ENCODE measurements at places on chromosomes 2 and 18. TPM values are rescaled to one million over a fixed set of nuclear protein-coding genes. Genes with fewer than 3 reads are reported as not detected.

CYP26B1 gene
- total RNA-seq: not detected

MFSD6 gene
- 42.6 TPM for total RNA-seq

IHH gene
- total RNA-seq: not detected

AQP4 gene
- 0.24 TPM for total RNA-seq

- no peaks in the 10 kb centered on the region for H3K36me3 ChIP-seq
- H3K27ac ChIP-seq: no peak overlapping the region
- no peak for DNase-seq
- no peaks in the 10 kb centered on the region for H3K27me3 ChIP-seq
- no peaks in the 10 kb centered on the region for H3K4me1 ChIP-seq
These were observed 16.5 kb downstream of the TWIST2 start for GRCh38 chr2:238864207-238865014.

DNA sequence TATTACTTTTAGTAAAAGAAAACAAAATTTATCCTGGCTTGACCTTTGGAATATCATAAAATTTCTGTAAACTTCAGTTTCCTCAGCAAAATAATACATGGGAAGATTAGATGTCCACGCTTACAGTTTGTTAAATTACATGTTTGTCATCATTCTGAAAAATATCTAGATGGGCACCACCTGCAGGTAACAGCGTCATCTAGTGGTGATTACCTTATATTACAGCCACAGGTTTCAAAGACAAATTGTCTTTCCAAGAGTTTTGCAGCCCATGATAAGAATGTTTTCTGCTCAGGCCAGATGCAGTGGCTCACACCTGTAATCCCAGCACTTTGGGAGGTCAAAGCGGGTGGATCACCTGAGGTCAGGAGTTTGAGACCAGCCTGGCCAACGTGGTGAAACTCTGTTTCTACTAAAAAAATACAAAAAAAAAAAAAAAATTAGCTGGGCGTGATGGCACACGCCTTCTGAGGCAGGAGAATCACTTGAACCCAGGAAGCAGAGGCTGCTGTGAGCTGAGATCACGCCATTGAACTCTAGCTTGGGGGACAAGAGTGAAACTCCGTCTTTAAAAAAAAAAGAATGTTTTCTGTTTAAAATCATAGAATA lies 96.3 kb upstream of the RASGRP3 start:
- H3K27me3 ChIP-seq: no peaks in the 10 kb centered on the region
- no peak overlapping the region for H3K4me3 ChIP-seq
- H3K4me1 ChIP-seq: no peaks in the 10 kb centered on the region
- no peak overlapping the region for H3K27ac ChIP-seq
